Fibroblast of the aortic adventitia (primary cell): ENCODE measurements at places on chromosomes 5 and 9.
A peak's percentile ranks its signal among the peaks of the same experiment; 100 is the strongest.

DNA sequence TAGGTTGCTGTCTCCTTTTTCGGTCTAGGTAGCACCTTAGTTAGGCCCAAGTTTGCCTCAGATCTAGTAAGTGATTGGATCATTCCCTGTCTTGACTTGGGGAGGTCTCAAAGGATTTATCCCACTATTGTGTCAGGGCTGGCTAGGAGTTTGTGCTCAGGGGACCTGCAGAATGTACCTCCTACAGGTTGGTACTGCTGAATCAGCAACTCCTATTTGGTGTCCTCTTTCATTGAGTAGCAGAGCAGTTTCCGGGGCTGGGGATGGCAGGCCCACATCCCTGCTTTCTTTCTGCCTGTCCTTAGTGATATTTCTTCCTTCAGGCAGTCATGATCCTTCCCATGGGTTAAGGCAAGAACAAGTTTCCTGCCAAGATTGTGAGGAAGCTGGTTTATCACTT lies 192.9 kb upstream of the CCNH start:
- no peak for DNase-seq

- DNase-seq: peak; percentile 45
Measured at GRCh38 chr9:99416007-99416406, 193.9 kb downstream of the SEC61B start.

- peak; percentile 73 for DNase-seq
Measured at GRCh38 chr5:180470966-180471582, 23.1 kb upstream of the CNOT6 start.

- DNase-seq: no peak
Measured at GRCh38 chr5:87924436-87924835, 344.2 kb downstream of the TMEM161B start.

- no peak for DNase-seq
Measured at GRCh38 chr5:133266966-133267365, 215.2 kb downstream of the HSPA4 start.

DNA sequence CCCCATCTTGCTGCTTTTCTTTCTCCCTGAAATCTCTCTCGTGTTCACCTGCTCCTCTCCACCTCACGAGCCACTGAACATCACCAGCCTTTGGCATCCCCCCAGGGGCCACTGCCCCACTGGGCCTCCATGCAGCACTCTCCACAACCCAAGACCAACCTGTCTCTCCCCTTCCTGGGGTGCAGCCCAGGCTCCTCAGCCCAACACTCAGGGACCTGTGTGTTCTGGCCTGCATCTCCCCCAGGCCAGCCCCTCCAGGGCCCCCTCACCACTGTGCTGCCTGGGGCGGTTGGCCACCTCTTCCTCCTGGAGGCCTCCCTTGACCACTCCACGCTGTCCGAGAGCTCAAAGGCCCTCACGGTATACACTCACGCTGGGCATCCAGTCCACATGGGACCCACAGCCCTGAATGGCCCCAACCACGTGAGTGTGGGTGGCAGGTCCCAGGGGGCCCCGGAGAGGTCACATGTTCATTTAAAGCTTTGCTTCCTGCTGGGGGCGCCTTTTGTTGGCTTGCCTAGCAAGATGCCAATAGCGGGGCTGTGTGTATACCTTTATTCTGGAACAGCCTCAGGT lies 453 bp upstream of the DOK3 start:
- DNase-seq: no peak

DNA sequence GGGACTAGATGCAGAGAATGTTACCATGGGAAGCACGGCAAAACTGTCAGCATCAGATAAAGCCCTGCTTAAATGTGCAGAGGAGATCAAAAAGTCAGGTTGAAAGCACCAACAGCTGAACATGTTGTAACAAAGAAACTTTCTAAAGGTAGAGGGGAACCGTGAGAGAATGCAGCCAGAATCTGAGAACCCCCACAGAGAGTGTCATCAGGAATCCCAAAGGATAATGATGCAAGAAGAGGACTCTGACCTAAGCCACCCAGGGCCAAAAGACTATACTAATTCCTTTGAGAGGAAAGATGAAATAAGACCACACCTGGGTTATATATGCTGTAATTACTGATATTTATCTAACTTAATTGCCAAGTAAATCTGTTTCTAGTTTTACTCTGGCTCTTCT lies 116.6 kb downstream of the PCSK1 start:
- DNase-seq: no peak

DNA sequence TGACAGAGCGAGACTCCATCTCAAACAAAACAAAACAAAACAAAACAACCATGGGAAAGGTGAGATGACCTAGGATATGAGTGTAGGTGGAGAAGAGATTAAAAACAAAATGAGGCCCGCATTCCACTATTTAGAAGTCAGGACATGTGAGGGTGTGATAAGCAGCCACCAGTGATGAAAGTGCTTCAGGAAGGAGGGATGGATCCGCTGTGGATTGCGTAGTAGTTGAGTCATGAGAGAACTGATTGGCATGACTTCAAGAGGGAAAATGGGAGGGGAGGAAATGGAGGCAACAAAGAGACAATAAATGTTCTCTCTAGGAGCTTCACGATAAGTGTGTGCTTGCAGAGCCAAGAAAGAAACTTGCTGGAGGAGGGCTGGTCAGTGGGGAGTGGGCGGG lies 367.6 kb downstream of the ARL15 start:
- DNase-seq: peak; percentile 88

DNA sequence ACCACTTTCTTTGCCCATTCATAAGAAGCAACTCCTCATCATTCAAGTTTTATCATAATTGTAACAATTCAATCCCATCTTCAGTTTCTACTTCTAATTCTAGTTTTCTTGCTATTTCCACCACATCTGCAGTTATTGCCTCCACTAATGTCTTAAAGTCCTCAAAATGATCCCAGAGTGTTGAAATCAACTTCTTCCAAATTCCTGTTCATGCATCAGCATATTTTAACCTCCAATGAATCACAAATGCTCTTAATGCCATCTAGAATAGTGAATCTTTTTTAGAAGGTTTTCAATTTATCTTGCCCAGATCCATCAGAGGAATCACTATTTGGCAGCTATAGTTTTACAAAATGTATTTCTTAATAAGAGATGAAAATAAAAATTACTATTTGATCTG lies 3.2 kb upstream of the SRP19 start:
- no peak for DNase-seq

GRCh38 chr5:134877159-134877558 lies 3.0 kb downstream of the TXNDC15 start:
- DNase-seq: no peak

DNA sequence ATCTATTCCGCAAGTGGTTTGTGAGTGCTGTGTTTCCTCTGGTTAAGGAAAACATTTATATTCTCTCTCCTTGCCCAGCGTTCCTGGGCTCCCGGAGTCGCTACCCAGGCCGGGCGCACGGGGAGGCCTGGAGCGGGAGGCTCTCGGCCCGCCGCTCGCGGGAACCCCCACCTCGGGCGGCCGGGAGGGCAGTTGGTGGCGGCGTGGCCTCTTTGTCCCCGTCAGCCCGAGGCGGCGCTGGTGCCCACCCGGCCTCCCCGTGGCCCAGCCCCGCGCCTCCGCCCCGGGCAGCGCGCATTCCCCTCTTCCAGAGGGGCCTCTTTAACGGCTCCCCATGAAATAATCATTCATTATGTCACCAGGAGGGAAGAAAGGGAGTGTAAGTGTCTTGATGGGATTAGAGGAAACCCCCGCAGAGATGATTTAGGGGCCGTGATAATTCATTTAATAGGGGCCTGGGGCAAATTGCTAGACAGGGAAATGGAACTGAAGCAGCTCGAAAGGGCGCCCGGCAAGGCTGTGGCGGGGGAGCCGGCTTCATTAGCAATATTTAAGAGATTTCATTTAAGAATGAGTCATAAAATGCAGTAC lies 181.9 kb upstream of the TBCA start:
- DNase-seq: no peak

GRCh38 chr5:2740876-2741555 lies 10.5 kb downstream of the IRX2 start:
- DNase-seq: no peak

DNA sequence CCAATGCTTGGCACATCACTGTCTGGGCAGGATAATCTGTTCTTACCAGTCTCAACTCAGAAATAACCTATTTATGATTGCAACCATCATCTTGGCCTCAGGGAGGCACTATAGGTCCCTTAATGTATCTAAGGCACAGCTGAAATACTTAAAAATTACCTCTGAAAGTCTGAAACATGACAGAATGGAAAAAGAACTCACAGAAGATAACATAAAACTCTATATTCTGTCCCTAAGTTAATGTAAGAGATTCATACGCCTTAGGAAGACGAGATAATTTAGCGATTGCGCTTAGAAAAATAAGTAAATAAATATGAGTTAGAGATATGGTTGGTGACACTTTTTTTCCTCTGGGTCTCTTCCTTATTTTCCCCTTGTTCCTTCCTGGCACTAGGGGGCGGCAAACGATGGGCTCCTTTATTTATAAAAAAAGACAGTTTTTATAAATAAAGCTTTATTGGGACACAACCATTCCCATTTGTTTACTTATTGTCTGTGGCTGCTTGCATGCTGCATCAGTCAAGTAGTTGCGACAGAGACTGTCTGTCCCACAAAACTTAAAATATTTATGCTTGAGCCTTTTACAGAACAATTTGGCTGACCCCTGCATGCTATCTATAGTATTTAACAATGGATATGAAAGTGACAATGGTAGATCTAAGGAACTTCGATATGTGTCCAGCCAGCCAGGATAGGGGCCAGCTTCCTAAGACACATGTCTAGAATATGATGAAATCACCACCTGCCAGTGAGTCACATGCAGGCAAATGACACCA lies 79.6 kb downstream of the PDE4D start:
- DNase-seq: peak; percentile 75

- DNase-seq: no peak
Measured at GRCh38 chr5:147712598-147712997, 69.9 kb downstream of the JAKMIP2 start.

DNA sequence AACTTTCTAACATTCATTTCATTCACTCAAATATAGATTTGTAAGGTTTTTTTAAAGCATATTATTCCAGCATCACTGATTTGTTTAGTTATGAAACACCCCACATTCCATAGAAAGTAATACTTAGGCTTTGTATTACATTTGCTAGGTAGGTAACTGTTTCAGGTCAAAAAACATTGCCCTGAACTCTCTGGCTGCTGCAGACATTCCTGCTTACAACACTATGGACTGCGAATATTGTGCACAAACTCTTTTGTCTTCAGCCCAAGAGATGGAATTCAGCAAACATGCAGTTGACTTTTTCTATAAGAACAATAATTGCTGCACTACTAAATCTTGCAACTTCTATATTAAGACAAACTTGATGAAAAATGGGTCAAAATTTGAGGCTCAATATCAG lies 301.0 kb downstream of the ARL15 start:
- no peak for DNase-seq

- no peak for DNase-seq
Measured at GRCh38 chr9:128250839-128251731, 24.7 kb downstream of the GOLGA2 start.

DNA sequence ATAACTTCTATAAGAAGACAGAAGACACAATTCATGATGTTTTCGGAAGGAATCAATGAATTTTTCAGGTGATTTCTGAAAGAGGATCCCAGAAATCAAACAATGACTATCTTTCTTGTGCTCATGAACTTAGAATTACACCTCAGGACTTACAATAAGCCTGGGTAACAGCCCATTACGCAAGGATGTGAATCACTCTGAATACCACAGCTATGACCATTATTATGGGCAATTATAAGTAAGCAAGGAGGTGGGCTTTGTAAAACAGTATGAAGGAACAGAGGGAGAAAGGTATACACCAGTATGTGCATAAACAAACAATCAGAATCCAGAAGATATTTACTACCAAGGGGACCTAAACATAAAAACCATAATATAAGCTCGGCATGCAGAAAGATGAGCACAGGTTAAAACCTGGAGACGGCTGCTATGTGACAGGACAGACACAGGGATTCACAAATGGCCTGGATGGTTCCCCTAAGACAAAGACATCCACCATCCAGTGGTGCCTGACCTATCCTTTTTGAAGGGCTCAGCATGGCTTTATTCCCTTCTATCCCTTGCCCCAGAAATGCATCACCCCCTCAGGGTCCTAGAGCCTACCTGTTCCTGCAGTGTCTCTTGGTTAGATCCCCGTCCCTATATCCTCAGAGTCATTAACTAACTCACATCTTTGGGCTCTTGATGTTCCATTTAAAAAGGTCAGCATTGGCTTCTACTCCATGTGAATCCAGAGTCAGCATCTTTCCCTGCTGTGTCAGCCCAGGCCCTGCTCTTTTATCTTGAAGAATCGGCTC lies 21.8 kb upstream of the PPP2CA start:
- DNase-seq: peak; percentile 92

DNA sequence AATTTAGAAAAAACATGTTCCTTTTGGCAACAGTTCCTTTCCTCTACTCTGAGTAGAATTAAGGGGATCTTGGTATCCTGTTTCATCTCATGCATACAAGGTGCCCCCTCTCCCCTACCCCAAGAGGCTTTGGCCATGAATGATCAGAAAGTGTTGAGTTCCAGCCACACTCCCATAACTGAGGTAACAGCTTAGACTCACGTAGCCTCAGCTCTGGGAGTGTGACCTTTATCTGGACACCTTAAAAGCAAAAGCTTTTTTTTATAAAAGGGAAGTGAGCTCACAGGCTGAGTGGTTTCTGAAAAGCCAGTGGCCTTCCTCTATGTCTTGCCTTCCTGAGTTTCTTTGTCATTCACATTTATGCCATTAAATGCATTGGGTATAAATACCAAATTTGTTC lies 900 bp upstream of the HAVCR2 start:
- DNase-seq: no peak
